ENCODE measurements at places on chromosomes 12 and 14.

- DNase-seq, result no peak
Measured at GRCh38 chr14:65282896-65283253, 129.7 kb upstream of the FUT8 start.

DNA sequence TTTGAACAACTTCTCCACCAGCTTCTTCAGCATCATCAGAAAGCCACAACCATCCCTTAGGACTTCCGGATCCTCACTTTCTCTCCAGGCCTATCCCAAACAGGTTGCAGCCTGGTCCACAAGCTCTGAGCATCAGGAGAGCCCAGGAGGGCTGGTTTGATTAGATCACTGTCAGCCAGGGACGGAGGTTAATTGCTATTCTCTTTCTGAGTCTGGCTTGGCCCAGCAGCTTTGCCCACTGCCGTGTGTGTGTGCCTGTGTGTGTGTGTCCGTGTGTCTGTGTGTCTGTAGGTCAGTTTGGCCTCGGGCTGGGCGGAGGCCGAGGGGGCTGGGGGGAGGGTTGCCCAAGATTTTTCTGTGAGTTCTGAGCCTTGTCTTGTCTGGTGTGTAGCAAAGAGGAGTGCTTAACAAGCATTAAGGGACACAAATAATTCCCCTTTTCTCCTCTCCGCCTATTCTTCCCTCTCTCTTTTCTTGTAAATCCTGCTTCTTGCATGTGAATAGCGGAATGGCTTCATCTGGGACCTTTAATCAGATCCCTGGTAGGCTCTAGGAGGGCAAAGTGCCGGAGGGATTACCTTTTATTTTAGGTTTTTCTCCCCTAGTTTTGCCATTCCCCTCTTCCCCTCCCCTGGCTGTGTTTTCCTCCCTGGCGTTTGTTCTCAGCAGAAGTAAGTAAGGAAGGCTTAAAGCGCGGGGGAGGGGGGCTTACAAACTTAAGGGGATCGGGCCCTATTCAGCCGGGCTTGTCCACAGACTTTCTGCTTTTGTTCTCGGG lies 138.2 kb upstream of the LHX5 start:
- no peak for DNase-seq

GRCh38 chr12:38424436-38424835 lies 107.9 kb downstream of the ALG10B start:
- DNase-seq, result no peak

GRCh38 chr12:85805654-85806053 lies 30.6 kb downstream of the RASSF9 start:
- DNase-seq, result no peak

GRCh38 chr12:11958221-11959091 lies 112.3 kb upstream of the BCL2L14 start:
- DNase-seq, result peak; percentile 12

DNA sequence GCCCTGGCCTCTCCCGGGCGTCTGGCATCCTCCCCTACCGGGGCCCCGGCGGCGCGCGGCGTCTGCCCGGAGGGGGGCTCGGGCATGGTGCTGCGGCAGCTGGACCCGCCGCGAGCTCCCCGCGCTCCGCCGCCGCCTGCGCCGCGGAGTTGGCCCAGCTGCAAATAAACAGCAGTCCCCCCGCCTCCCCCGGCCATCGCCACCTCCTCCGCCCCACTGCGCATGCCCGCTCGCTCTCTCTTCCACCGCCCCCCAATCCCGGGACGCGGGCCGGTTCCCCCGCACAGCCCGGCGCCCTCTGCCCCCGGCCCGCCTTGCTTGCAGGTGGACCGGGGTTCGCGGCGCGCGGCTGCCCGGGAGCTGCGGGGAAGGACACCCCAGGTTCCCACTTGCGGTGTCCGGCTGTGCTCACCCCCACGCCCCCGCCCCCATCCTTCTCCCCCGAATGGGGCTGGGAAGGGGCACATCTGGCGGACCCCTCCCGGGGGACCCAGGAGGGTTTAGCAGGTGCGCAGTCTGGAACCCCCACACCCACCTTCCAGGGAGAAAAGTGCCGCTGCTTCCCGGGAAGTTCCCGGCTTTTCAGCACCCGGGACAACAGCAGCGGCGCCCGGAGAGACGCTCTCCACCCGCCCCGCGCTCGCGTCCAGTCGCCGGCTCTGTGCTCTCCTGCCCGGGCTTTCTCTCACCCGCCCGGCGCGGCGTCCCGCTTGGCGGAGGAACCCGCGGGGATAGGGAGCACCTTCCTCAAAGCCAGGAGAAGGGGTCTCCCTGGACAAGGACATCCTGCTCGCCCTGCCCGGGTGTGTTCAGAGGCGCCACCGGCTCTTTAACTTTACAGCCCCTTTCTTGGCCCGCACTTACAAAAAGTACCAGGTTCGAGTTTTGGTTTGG lies at the start of gene TMTC1:
Gene TMTC1 (minus strand): TSS at position 170 of the 894 bp plus-strand sequence. CDS start 191 bp downstream, outside the sequence.
- DNase-seq, result no peak

- DNase-seq, result no peak
Measured at GRCh38 chr12:127162307-127162706, 1104.7 kb upstream of the TMEM132C start.

DNA sequence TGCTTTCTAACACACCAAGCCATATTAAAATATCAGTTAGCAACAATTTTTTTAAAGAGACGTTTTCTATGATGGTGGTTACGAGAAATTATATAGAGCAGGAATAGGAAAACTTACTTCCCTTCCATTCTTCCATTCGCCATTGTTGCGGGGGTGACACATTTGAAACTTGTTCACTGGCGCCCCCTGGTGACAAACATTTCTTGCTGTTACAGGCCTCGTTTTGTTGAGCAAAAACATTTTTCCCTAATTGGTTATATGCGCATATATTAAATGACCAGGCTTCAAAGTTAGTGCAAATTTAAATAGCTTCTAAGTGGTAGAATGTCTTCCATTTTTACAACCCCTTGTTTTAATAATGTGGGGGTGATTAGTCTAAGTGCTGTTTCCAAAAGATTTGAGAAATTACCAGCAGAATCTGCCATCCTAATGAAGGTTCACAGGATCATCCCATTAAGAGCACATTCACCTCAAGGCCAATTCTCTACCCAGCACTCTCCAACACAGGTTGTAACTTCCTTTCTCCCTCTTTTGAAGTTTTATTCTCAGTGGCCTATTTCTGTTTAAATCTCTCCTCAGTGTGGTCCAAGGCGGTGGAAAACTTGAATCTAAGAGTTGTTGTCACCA lies 1124.7 kb downstream of the FLRT2 start:
- peak; percentile 2 for DNase-seq

- no peak for DNase-seq
Measured at GRCh38 chr12:29858270-29858786, 74.6 kb upstream of the TMTC1 start.

DNA sequence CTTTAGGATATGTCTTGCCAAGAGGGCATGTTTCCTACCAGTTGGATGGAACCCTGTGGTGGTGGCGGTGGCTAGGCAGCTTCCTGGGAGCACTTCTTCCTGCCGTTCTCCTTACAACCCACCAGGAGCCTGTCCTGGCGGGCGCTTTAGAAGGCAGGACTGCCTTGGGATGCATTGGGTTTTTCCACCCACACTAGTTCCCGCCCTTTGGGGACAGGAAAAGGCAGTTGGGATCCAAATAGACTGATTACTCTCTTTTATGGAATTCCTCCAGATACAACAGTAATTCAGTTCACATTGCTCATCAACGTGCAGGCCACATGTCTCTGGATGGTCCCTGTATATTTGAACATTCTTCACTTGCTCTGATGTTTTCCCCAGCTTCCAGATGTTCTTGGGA lies 305.7 kb upstream of the SSTR1 start:
- DNase-seq, result no peak

DNA sequence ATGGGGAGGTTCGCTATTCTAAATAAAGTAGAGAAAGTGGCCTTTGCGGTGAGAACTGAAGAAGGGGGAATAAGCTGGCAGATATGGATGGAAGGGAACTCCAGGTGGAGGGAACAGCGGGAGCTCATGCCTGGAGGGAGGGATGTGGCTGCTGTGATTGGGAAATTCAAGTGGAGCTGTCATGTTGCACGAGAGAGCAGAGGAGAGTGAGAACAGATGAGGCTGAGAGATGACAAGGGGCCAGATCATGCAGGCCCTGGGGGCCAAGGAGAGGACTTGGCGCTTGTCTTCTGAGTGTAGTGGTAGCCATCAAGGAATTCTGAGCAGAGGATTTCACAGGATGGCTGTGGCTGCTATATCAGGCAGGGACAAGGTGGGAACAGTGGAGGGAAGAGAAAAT lies 35.0 kb downstream of the TGFB3 start:
- no peak for DNase-seq

DNA sequence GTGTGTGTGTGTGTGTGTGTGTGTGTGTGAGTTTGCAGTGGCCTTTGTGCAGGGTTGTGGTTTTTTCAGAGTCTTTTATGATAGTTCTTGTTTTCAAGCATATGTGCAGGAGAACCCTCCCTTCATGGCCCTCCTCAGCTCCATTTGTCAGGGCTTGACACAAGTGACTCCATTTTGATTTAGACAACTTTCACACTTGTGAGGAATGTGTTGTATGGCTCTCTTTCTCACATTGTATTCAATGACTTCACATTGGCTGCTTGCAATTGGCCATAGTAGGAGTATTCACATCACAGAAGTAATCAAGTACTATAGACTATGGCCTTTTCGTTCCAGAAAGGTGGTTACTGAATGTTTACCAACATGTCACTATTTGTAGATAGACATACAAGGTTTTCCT lies 133.1 kb downstream of the SLC38A1 start:
- DNase-seq, result no peak

GRCh38 chr12:16972923-16973770 lies 367.2 kb upstream of the LMO3 start:
- no peak for DNase-seq

DNA sequence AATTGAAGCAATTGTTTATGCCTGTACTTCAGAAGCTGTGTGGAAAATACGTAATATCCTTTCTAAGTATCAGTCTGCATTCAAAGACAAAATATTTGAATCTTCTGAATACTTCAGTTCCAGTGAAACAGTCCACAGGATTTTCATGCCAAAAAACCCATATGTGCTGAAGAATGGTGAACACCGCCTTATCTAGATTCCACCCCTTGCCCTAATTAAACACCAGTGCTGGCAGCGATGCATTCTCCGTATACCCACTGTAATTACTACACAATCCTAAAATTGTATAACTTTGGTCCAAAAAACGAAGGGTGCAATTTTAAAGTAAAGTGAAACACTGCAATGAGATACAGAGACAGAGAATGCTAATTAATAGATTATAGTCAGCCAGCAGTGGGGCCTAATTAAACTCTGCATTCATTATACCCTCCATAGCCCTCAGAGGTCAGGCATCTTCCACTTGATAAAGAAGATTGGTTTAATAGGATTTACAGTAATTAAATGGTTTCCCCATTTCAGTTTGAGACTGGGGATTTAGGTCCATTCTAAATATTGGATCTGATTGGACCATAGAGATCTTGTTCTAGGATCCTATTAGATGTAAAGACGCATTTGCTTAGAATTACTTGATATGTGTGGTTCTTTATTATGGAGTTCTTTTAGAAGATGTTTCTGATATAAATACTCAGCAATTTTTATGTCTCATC lies 43.9 kb downstream of the ERC1 start:
- DNase-seq, result no peak

GRCh38 chr12:54749191-54749818 lies 101.1 kb upstream of the DCD start:
- DNase-seq, result peak; percentile 18

GRCh38 chr12:117689857-117690256 lies 278.9 kb downstream of the KSR2 start:
- no peak for DNase-seq

DNA sequence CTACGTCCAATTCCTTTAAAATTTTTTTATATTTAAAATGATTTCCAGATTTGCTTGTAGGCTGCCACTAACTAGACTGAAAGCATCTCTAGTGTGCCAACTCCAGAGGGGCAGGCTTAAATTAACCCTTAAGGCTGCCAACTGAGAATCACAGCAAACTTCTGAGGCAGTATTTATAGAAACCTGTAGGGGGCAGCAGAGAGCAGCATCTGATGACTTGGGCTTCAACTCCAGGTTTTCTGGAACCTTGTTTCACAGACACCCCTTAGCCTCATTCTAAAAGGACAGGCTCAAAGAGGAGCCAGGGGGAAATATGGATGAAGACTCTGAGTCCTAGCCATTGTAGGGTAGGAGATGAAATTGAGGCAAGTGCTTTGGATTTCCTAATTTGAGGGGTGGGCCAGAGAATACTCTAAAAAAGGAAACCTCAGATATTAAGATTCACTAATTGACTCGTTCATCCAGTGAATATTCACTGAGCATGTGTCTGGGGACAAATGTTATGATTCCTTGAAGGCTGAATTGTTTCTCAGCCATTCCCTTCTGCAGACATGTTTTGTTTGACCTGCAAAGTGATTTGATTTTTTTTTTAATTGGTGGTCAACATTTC lies 63.3 kb upstream of the HSPB8 start:
- DNase-seq, result no peak

DNA sequence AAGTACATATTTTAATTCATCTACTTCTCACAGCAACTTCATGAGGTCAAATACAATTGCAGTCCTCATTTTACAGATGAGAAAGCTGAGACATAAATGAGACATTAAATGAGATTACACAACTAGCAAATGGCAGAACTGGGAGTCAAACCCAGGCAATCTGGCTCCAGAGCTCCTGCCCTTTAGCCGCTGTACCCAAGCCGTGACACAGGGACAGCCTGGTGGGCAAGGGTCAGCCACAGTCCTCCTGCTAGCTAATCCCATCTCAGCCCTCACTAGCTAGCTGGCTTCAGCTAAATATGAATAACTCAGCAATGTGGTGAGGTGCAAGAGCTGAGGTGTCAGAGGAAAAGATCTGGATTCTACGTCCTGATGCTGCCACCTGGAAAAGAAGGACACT lies 54.8 kb downstream of the NINJ2 start:
- DNase-seq, result no peak

- DNase-seq, result no peak
Measured at GRCh38 chr14:22438742-22439141, 150.3 kb downstream of the DAD1 start.

DNA sequence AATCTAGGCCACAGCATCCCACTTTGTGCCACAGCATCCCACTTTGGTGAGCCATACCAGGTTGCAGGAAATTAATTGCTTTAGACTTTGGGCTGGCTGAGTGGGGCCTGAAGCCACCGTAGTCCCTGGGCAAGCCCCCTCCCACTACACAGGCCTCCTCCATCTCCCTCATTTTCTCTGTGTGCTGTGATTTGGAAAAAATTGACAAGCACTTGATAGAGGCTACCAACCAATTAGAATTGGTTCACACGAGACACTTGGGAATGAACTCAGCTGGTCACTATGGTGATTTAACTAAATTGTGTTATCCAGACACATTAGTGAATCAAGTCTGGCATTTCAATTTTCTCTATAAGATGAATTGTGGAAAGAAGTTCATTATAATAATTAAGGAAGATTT lies 481.1 kb downstream of the DIO2 start:
- no peak for DNase-seq

DNA sequence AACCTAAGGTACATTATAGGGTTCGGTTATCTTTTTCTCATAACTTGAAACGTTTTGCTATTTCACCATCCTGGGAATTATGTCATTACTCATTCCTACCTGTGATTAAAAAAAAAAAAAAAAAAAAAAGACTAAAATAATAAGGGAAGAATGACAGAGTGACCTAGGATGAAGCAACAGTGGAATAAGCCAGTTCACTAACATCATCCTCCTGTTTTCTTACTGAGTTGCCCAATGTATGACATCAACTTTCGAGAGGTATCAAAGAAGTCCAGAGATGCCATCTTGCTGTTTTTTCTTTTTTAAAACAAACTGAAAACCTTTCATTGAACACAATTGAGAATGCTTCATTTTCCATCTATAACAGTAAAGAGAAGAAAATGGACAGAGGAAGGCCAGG lies 42.8 kb downstream of the AMN start:
- no peak for DNase-seq

GRCh38 chr12:24584032-24584675 lies 364.7 kb downstream of the BCAT1 start:
- no peak for DNase-seq

GRCh38 chr14:61644834-61645233 lies 50.5 kb upstream of the HIF1A start:
- DNase-seq, result no peak

- DNase-seq, result peak; percentile 62
Measured at GRCh38 chr12:124609041-124609989, 41.9 kb upstream of the NCOR2 start.

Data from activated gamma-delta T cell treated with anti-CD3 and anti-CD28 coated beads, Interleukin-2, amount 50 U/mL, for 16 hours (primary cell).